Islet precursor cell (in vitro differentiated cells): ENCODE measurements at places on chromosomes 7 and 10.

GRCh38 chr7:87001214-87001613, 58.2 kb downstream of the ELAPOR2 start:
- DNase-seq = no peak

- DNase-seq = no peak
Measured at GRCh38 chr7:21358648-21359047, 69.2 kb upstream of the SP4 start.

- no peak for DNase-seq
Measured at GRCh38 chr7:51314726-51315125, 1.9 kb downstream of the COBL start.

GRCh38 chr7:84076219-84076618, 118.4 kb downstream of the SEMA3A start:
- no peak for DNase-seq

GRCh38 chr7:117111535-117111934, 158.2 kb downstream of the ST7 start:
- DNase-seq = no peak

DNA sequence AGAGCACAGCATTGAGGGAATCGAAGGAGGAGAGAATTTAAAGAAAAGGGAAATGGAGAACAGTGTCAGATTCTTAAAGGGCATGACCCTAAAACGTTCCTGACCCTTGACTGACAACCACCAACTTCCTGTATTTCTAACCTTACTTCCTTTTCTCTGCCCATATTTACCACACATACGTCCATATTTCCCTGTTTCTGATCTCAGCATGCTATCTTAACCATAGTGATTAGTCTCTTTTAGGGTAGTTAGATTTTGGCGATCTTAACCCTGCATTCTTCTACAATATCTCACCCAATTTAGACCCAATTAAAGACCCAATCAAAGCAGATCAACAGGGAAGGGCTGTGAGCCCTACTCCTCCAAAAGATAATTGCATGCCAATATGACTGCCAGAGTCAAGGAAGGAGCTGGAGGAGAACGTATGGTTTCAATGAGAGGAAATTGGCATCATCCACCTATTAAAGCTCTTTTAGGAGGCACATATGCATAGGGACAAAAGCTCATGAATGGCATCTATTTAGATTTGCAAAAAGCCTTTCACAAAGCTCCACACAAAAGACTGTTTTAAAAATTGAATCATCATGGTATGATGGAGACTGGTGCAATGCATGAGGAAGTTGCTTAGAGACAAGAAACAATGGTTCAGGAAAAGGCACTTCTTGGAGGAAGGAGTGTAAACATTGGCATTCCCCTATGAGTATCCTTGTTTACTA, 49.0 kb upstream of the ARHGAP12 start:
- DNase-seq = no peak

GRCh38 chr7:2233926-2234325, 1.2 kb upstream of the MAD1L1 start:
- no peak for DNase-seq

GRCh38 chr10:121437596-121437995, 160.6 kb downstream of the FGFR2 start:
- peak; percentile 72 for DNase-seq

DNA sequence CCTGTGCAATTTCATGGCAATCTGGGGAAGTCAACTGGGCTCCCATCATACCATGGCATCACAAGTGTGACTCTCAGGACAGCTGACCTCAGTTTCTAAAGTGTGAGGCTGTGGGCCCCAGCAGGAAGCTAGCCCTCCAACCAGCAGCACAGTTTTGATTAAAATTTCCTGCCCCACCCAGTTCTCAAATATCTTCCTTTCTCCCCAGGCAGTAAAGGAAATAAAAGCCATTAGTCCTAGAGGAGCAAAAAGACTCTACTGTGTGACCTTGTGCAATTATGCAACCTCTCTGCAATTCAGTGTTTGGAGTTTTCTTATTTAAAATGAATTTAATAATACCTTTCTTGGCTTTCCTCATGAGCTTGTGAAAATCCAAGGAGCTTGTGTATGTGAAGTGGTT, 143.1 kb upstream of the CDCA7L start:
- DNase-seq = peak; percentile 17

DNA sequence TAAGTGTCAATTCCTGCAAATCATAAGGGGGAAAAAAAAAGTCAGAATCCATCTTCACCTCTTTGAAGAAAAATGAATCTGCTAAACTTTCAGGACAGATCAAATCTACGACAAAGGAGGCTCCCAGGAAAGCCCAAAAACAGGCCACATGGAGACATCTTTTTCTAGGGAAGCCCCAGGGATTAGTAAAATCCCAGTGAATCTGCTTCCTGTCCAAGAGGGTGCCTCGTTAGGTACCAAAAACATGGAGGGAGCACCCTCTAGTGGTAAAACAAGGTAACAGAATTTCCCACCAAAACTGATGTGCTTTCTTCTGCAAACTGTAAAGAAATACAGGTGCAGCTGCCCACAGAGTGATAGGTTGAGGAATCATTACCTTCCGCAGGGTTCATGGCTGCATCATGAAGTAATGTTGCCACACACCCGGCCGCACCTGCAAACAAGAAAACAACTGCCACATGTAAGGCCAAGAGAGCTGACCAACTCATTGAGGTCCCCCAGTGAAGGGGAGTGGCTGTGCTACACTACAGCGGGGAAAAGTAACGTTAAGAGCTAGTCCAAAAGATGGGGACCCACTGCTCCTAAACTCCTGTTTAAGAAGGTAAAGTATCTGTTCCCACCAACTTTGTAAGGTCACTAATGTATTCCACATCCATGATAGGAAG, 7.9 kb downstream of the SLC25A28 start:
- peak; percentile 69 for DNase-seq

GRCh38 chr7:30188811-30189210, 54.0 kb downstream of the MTURN start:
- peak; percentile 66 for DNase-seq

DNA sequence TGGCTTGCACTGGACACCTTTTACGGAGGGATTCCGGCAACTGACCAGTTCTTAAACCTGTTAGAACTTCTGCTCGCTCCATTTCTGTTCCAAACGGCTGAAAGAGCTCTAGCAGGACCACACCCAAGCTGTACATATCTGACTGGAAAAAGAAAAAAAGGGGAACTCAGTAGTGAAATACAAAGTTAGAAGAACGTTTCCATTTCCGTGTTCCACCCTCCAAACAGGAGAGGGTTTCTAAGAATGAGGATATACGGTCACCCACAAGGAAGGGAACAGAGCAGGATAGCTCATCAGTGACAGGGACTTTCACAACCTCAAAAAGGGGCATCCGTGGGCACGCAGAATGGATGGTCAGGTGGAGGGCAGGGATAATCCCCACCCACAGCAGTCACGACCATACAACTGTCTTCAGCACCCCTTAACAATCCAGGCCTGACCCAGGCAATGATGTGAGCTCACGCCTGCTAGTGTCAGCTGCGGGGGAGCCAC, 4.3 kb upstream of the ANKRD61 start:
- no peak for DNase-seq

- DNase-seq = no peak
Measured at GRCh38 chr7:666454-667292, 59.8 kb upstream of the DNAAF5 start.

DNA sequence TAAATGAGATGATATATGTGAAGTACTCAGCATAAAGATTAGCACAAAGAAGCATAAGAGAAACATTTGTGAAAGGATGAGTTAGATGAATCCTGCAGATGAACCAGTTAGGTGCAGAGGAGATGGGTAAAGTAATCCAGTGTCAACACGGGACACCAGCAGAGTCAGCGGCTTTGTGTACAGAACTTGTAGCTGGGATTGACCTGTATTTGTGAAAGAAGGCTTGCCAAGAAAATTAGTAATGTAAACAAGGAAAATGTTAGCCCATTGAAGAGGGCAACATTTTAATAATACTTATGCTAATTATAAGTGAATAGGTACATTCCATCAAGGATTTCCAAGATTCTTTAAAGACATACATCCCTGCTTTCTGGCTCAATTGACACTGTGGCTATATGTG, 255.7 kb downstream of the PTEN start:
- DNase-seq = no peak

DNA sequence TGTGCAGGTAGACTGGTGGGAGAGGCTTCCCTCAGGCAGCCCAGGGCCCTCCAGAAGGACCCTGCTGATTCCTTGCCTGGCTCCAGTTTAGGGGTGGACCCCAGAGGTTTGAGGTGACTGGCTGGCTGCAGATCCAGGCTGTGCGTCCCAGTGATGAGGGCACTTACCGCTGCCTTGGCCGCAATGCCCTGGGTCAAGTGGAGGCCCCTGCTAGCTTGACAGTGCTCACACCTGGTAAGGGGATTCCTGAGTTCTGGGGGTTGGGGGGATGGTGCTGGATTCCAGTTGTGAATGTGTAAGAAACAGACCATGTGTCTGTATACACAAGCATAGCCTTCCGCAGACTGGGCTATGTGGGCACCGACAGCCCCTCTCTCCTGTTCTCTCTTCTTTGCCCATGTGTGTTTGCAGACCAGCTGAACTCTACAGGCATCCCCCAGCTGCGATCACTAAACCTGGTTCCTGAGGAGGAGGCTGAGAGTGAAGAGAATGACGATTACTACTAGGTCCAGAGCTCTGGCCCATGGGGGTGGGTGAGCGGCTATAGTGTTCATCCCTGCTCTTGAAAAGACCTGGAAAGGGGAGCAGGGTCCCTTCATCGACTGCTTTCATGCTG, 2.7 kb downstream of the KAZALD1 start:
- no peak for DNase-seq

- no peak for DNase-seq
Measured at GRCh38 chr7:82528577-82529310, 85.2 kb upstream of the CACNA2D1 start.

DNA sequence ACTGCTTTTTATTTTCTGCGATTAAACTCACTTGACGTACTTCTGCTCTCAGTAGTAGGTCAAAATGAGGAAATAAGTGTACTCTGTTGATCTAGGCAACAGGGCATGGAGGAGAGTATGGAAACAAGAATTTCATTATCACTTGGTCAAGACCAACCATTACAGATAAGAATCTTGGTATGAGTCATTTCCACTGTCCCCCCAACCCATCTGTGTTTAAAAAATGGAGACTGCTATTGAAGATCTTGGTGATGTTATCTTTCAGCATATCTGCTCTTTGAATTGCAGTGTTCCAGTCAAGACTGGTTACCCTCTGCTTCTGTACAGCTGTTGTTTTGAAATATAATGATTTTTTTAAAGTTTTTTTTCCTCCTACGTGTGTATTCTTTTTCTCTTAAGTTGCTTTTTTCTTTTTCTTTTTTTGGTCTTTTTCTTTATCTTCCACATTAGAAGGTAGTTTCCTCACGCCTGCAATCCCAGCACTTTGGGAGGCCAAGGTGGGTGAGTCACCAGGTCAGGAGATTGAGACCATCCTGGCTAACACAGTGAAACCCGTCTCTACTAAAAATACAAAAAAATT, 11.7 kb downstream of the STAM start:
- DNase-seq = peak; percentile 76

- DNase-seq = no peak
Measured at GRCh38 chr7:15854841-15855524, 168.5 kb upstream of the MEOX2 start.
